ENCODE measurements at places on chromosomes 3 and 15.

GRCh38 chr3:192881159-192881786 lies 36.4 kb downstream of the MB21D2 start:
- H3K36me3 ChIP-seq, result no peaks in the 10 kb centered on the region
- no peak for DNase-seq

DNA sequence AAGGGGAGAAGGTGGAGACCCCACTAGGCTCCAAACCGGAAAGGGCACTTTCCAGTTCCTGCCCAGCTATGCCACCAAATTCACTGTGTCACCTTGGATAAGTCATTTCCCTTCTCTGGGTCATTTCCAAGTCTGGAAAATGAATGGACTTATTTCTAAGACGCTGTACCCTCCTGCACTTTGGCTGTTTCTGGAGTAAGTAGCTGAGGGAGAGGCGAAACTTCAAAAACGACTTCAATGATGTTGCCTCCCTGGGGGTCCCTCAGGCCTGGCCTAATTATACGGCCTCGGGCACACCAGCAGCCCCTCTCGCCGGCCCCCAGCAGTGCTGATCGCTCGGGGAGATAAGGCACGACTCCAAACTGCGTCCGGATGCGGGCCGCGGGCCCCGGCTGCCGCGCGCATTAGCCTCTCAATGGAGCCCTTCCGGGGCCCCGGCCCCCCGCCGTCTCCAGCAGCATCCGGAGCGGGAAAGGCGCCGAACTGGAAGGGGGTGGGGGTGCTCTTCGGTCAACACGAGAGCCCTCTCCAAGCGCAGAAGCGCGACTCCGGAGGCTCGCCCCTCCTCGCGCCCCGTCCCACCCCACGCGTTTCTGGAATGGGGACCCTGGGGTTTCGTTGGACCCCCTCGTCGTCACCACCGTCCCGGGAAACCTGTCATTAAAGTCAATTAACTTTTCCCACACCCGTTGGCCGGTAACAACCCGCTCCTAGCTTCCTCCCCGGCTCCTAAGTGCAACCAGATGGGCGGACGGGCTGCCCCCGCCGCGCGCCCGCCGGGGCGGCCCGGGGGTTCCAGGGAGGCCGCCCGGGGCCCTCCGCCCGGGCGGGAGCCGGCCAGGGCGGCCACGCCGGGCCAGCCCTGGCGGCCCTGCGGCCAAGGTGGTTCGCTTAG lies 4.8 kb downstream of the HES1 start:
- no peak for DNase-seq
- peaks cover 10% of the 10 kb centered on the region for H3K27me3 ChIP-seq
- no peak overlapping the region for H3K4me3 ChIP-seq
- H3K36me3 ChIP-seq, result no peaks in the 10 kb centered on the region
- H3K27ac ChIP-seq, result peak overlapping the region; percentile 31

DNA sequence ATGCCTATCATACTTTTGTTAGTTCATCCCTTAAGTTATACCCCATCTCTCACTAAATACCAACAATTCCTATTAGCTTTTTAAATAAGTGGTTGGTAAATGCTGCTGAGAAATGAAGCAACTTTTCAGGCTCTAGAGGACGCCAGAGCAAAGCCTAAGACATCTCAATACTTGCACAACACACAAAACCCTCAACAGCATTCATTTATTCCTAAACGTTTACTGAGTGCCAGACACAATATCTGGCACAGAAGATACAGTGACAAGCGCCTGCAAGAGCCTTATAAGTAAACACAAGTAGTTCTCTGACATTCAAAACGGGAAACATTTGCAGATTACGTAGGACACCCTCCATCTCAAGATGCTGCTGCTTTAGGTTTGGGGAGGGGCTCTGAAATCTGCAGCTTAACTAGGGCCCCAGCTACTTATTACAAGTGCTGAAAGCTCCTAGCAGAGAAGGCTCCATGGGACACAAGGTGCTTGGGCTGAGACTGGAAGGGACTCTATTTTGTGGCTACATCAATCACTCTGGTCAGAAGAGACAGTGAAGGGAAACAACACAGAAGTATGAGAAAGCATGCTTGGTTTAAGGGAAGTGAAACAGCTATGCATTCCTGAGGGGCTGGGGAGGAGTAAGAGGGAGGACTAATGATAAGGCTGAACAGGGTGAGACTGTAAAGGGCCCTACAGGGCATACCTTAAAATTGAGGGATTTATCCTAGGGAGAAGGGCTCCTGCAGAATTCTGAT lies 311.3 kb downstream of the PLCL2 start:
- H3K4me1 ChIP-seq, result no peaks in the 10 kb centered on the region
- H3K4me3 ChIP-seq, result no peak overlapping the region
- no peak for DNase-seq
- H3K36me3 ChIP-seq, result no peaks in the 10 kb centered on the region
- no peaks in the 10 kb centered on the region for H3K27me3 ChIP-seq

DNA sequence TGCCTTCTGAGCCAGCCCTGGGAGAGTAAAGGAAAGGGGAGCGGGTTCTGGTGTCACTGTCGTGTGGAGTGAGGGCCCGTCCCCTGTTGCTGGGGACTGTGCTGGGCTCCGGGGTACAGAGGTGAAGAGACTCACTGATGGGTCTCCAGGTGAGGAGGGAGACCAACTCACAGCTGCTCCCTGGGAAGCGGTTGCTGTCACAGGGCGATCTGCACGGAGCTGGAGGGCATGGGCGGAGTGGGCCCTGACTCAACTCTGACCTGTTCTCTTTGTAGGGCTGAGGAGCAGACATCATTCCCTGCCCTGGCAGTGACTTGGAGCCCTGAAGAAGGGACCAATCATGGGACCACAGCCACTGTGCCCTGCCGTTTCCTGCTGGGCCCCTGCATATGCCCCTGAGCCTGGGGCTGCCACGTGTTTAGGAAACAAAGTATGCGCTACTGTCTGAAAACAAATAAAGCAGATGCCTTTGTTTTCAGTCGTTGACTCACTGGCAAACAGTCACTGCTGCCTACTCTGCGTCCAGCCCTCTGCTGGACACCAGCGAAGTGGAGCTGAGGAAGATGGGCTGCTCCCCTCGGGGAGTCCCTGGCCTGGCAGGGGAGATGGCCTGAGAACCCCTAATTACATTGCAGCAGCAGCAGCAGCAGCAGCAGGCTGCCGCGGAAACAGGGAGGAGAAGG lies 22.9 kb upstream of the PLXNA1 start:
- H3K4me1 ChIP-seq, result no peaks in the 10 kb centered on the region
- no peaks in the 10 kb centered on the region for H3K27me3 ChIP-seq
- DNase-seq, result no peak
- H3K27ac ChIP-seq, result no peak overlapping the region
- H3K36me3 ChIP-seq, result no peaks in the 10 kb centered on the region
- no peak overlapping the region for H3K4me3 ChIP-seq

DNA sequence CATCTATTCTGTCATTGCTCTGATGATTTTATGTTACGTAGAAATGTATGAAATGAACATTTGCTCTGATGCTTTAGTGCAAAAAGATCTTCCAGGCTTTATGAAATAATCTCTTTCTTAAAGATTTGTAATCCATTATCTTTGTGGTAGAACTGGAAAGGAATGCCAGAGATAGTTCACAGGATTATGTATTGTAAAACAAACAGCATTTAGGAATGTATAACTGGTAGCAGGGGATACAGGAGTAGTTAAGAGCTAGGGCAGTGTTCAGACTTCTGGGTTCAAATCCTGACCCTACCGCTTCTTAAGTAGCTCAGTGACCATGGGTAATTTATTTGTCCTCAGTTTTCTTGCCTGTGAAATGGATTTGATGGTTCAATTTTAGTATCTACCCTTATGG lies 429.8 kb upstream of the TPM1 start:
- no peak overlapping the region for H3K27ac ChIP-seq
- no peaks in the 10 kb centered on the region for H3K36me3 ChIP-seq
- H3K4me3 ChIP-seq, result no peak overlapping the region
- no peaks in the 10 kb centered on the region for H3K4me1 ChIP-seq
- no peak for DNase-seq

DNA sequence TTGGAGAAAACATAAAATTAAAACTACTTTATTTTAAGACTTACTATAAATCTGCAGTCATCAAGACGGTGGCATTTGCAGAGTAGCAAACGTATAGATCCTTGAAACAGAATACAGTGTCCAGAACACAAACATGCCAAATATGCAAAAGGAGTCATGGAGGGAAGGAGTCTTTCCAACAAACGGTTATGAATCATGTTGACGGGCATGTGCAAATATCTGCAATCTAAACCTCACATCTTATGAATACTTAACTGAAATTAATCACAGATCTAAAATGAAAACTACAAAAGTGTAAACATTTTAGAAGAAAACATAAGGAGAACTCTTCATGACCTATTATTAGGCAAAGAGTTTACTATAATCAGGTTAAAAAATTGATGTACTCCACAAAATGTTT lies 69.4 kb downstream of the TFRC start:
- no peak overlapping the region for H3K27ac ChIP-seq
- no peak for DNase-seq
- no peaks in the 10 kb centered on the region for H3K4me1 ChIP-seq

DNA sequence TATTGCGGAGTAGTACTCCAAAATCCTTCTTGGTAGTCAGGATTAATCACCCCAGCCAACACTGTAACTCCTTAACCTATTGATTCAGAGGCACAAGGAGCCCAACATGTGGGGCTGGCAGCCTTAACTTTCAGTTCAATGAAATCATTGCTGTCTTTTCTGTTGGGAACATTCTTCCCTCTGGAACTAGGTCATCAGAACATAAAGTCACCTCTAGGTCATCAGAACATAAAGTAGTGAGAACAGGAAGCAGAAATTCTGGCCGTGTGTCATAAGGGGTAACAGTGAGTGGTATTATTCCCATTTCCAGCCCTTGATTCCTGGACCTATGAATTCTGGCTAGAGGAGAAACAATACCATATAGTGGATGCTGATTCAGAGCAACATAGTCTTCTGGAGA lies 71.5 kb upstream of the TNIK start:
- no peak overlapping the region for H3K27ac ChIP-seq
- H3K27me3 ChIP-seq, result no peaks in the 10 kb centered on the region
- no peak overlapping the region for H3K4me3 ChIP-seq
- no peaks in the 10 kb centered on the region for H3K36me3 ChIP-seq

- no peak overlapping the region for H3K4me3 ChIP-seq
- no peak for DNase-seq
- H3K36me3 ChIP-seq, result peaks cover 14% of the 10 kb centered on the region
Observed at GRCh38 chr15:101697488-101697887, 26.8 kb downstream of the TARS3 start.
